ENCODE measurements at places on chromosomes 1 and 21.

GRCh38 chr1:17984583-17984982 lies 123.0 kb upstream of the IGSF21 start:
- peak; percentile 47 for DNase-seq

- DNase-seq = no peak
These were observed 71.0 kb downstream of the TOMM20 start for GRCh38 chr1:235057385-235058306.

GRCh38 chr1:5874416-5875110 lies 117.7 kb downstream of the NPHP4 start:
- DNase-seq = no peak

DNA sequence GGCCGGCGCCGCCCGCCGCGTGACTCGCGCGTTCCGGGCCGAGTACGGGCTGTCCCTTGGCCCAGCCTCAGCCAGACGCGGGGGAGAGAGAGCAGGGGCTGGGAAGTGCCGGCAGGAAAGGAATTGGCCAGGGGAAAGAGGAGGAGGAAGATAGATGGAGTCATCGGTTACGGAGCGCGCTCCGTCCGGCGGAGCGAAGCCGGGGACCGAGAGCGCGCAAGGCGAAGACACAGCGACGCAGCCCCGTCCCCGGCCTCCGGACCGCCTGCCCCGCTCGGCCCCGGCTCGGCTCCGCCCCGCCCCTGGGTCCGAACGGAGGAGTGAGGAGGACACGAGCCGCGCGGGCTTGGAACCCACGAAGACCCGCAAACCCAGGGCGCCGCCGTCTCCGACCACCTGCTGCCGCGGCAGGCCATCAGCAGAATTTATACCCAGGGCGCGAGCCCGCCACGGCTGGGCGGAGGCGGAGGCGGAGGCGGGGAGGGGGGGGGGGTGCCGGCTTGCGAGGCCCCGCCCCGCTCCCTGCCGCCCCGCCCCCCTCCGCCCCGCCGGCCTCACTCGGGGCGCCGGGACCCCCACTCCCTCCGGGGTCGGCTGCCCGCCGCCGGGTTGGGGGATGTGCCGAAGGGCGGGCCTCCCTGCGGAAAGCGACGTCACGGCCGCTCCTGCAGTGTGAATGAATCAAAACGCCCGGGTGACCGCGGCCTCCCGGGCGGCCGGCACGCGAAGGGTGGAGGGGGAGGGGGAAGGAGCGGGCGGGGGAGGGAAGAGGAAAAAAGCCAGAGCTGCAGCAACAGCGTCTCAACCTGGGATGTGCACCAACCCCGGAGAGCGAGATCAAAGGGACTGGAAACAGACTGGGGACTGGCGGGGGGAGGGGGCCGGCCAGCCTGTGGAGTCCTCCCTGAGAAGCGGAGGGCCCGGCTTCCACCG lies at the start of gene LHX4:
Gene LHX4 (plus strand): TSS at position 782 of the 933 bp plus-strand sequence. CDS start 266 bp downstream, outside the sequence.
- DNase-seq = no peak

Data from hematopoietic multipotent progenitor cell treated with erythropoietin and hydrocortisone succinate and interleukin-3 and kit ligand, for 15 days (in vitro differentiated cells).